CD14-positive monocyte (primary cell): ENCODE measurements at places on chromosomes 1 and 21. TPM values are rescaled to one million over a fixed set of nuclear protein-coding genes. Genes with fewer than 3 reads are reported as not detected.

- no peak for DNase-seq
Observed at GRCh38 chr1:217681806-217682205, 50.7 kb downstream of the SPATA17 start.

PTPRF gene
- not detected in 2 replicates for polyA plus RNA-seq

CXADR gene
- not detected for polyA plus RNA-seq

DNA sequence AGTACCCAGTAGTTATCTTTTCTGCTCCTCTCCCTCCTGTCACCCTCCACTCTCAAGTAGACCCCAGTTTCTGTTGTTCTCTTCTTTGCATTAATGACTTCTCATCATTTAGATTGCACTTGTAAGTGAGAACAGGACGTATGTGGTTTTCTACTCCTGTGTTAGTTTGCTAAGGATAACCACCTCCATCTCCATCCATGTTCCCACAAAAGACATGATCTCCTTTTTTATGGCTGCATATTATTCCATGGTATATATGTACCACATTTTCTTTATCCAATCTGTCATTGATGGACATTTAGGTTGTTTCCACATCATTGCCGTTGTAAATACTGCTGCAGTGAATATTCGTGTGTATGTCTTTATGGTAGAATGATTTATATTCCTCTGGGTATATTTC, 1346.5 kb downstream of the MRPL39 start:
- no peak for DNase-seq

KCNE2 gene
- not detected in 2 replicates for polyA plus RNA-seq

CA6 gene
- not detected in 2 replicates for polyA plus RNA-seq

NR1I3 gene
- not detected for polyA plus RNA-seq

NLRP3 gene
- 56.2 TPM for polyA plus RNA-seq

GPR3 gene
- 0.26 TPM for polyA plus RNA-seq

DNA sequence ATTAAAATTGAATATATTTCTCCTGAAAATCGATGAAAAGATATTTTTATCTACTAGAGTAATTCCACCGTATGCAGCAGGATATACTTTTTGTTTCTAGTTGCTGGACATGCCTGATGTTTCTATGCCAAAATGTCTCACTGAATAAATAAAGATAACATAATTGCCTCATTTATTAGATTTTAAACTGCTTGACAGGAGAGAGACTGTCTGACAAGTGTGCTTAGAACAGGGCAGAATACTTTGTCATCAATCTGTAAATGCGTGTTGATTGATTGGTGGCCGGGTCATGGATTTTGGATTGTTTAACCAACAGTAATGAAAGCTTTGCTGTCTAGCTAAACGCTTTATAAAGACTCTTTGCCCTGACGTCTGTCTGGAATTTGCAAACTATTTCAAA, 339.0 kb downstream of the CHRM3 start:
- DNase-seq, result no peak

NIPAL3 gene
- polyA plus RNA-seq, result 5.8 and 5.9 TPM in 2 replicates

GRCh38 chr1:212685429-212685828, 14.2 kb downstream of the BATF3 start:
- peak; percentile 31 for DNase-seq

- DNase-seq, result peak; percentile 71
Observed at GRCh38 chr1:223870617-223871574, 25.1 kb upstream of the TP53BP2 start.
